ENCODE measurements at places on chromosomes 5 and 9.

DNA sequence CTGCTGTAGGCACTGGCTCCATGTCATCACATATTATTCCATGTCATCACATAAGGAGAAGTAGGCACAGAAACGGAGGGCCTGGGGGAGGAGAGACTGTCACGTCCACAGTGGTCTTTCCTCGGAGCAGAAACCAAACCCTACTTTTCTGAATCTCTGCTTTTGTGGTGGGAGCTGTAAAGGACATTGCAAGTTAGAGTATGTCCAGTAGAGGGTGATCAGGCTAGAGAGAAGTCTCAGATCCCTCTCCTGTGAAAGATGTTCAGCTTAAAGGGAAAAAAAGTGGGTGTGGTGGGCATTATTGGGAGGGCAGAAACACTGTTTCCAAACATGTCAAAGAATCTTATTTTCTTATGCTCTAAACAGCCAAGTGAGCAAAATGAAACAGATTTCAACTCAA lies 19.4 kb upstream of the FBP2 start:
- no peak for DNase-seq

DNA sequence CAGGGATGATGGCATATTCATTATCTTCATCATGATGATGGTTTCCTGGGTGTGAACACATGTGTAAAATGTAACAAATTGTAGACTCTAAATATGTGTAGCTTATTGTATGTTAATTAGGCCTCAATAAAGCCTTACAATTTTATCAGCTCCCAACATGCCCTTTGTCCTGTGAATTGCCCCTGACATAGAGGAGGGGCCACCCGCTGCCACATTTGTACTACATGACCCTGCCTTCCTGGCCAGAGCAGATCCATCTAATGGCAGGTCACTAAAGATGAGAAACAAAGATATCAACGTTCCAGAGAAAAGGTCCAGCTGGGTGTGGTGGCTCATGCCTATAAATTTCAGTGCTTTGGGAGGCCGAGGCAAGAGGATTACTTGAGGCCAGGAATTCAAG lies 117.2 kb downstream of the CAAP1 start:
- DNase-seq = no peak

- no peak for DNase-seq
Measured at GRCh38 chr9:87831159-87831558, 51.5 kb upstream of the SPATA31E1 start.

- DNase-seq = peak; percentile 82
Measured at GRCh38 chr9:33167084-33167971, at the start of gene B4GALT1. B4GALT1 (minus strand) TSS chr9:33167336; CDS start chr9:33167169, 167 bp downstream.

DNA sequence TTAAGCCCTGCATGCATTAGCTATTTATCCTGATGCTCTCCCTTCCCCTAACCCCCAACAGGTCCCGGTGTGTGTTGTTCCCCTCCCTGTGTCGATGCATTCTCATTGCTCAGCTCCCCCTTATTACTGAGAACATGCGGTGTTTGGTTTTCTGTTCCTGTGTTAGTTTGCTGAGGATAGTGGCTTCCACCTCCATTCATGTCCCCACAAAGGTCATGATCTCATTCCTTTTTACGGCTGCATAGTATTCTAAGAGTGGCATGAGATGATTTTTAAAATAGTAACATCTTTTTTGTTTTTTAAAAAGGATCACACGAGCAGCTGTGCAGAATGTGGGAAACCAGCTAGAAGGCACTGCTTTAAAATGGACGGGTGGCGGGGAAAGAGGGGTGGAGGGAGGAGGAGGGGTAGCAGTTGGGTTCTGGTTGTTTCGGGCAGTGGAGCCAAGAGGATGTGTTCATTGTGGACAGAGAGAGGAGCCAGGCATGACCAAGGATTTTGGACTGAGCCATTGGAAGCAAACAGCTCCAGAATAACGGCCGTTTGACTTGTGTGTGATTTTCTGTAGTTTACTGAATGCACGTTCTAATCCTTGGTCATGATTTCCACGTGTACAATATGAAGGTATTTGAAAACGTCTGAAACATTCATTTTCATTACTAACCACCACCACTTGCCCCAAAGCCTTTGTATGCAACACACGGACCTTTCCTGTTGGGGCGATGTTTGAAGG lies 1.7 kb upstream of the TENT4A start:
- DNase-seq = no peak

- DNase-seq = no peak
Measured at GRCh38 chr9:133493428-133493827, 14.5 kb upstream of the SLC2A6 start.

- no peak for DNase-seq
Measured at GRCh38 chr9:113421726-113422125, 11.2 kb downstream of the C9orf43 start.

GRCh38 chr5:44885903-44886302 lies 77.2 kb downstream of the MRPS30 start:
- DNase-seq = no peak

DNA sequence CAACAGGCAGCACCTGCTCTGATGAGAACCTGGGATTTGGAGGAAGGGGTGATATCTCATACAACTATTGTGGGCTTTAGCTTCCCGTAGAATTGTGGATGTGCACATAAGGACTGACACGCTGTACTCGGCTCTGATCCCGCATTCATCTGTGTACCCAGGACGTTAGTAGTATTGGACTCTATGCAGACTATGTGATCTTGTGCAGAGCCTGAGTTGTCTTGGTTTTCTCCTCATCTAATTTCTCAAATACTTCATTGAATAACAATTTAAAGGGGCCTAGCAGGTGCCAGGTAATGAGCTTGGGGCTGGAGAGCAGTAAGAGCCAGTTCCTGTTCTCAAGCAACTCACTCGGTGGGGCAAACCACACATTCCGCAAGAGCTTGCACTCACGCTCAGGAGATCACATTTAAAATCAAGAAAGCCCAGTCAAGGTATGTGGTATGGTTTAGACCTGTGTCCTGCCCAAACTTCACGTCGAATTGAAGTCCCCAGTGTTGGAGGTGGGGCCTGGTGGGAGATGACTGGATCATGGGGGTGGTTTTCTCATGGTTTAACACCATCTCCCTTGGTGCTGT lies 14.8 kb downstream of the C5orf15 start:
- DNase-seq = no peak
